T-cell (primary cell): ENCODE measurements at places on chromosomes 12 and 14. TPM values are rescaled to one million over a fixed set of nuclear protein-coding genes. Genes with fewer than 3 reads are reported as not detected.

GZMB gene
- total RNA-seq: 3.5 TPM

GRCh38 chr14:36755756-36756155, 94.1 kb downstream of the PAX9 start:
- no peak for DNase-seq
- no peaks in the 10 kb centered on the region for H3K36me3 ChIP-seq
- no peaks in the 10 kb centered on the region for H3K4me1 ChIP-seq
- H3K27me3 ChIP-seq: no peaks in the 10 kb centered on the region

GRCh38 chr14:92726933-92727262, 21.5 kb downstream of the LGMN start:
- DNase-seq: no peak
- H3K27ac ChIP-seq: no peak overlapping the region
- no peaks in the 10 kb centered on the region for H3K36me3 ChIP-seq
- H3K4me1 ChIP-seq: peaks cover 8% of the 10 kb centered on the region

DNA sequence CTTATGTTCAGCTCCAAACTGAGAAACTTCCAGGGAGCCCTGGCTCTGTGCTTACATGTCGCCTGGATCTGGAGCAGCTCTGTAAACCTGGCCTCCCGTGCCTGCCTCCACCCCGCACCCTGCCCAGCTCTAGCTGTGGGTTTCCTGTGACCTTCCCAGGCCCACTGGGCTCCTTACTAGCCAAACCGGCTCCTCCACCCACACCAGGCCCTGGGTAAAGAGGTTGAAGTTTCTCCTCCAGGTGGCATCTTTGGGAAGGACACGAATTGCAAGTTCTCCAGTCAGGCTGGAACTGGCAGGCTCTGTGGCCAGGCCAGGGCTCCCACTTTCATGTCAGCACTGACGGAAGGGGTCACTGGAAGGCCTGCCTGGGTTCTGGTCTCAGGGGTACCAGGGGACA, 60.9 kb upstream of the ZFP36L1 start:
- no peak for DNase-seq
- H3K36me3 ChIP-seq: no peaks in the 10 kb centered on the region

- H3K27ac ChIP-seq: no peak overlapping the region
- H3K27me3 ChIP-seq: no peaks in the 10 kb centered on the region
- no peak for DNase-seq
- no peak overlapping the region for H3K4me3 ChIP-seq
These were observed 117.5 kb upstream of the DYRK2 start for GRCh38 chr12:67531051-67531450.
